ENCODE measurements at places on chromosomes 6 and 20. TPM values are rescaled to one million over a fixed set of nuclear protein-coding genes. Genes with fewer than 3 reads are reported as not detected.

The MPIG6B gene
- total RNA-seq = 0.08 TPM

DNA sequence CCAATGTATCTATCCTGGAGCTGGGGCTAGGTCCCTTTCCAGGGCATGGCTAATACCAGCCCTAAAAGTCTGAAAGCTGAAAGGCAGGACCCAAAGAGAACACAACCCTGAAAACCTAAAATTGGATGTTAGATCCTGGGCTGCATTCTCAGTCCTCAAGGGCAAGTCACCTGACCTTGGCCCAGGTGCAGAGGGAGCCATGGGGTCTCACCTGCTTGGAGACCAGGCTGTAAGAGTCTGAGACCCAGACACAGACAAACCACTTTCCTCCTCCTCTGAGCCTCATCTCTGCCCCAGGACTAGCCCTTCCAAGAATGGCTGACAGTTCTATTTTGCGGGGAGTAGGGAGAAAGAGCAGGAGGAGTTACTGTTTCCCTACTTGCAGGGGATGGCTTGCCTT is 60.0 kb downstream of the EFCAB8 start:
- DNase-seq = no peak

DNA sequence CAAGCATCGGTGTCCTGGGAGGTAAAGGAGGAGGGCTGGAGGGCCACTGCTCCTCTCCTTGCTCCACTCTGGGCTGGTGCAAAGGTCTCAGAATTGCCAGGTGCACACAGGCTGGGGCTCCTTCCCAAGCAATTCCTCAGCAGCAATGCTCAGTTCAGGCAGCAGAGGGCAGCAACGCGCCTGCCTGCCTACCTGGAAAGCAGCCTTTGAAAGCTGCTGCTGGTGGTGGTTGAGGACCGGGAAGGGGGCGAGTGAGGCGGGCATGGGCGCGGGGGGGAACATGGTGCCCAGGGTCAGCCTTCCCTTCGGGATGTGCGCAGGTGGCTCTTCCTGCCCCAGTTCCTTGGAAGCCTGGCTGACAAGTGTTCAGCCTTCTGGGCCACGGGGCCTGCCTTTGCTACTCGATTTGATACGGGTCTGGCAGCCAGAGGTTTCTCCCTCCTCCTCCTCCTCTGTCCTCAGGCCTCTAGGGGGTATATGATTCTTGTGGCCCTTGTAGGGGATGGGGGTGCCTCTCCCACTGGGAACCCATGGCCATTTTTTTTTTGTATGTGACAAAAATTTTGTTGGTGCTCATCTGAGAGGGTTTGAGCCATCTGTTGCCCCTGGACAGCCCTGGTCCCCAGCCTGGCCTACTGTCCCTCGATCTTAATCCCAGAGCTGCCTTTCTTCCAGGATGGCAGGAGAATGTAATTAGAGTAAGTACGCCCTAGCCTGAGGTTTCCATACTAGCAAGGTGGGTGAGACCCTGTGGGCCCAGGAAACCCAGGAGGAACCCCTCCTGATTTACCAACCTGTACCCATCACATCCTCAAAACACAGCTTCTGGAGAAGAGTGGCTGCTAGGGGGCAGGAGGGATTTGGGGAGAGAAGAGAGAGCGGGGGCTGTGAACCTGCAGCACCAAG is 20.1 kb downstream of the MRPS18A start:
- DNase-seq = peak; percentile 94

DNA sequence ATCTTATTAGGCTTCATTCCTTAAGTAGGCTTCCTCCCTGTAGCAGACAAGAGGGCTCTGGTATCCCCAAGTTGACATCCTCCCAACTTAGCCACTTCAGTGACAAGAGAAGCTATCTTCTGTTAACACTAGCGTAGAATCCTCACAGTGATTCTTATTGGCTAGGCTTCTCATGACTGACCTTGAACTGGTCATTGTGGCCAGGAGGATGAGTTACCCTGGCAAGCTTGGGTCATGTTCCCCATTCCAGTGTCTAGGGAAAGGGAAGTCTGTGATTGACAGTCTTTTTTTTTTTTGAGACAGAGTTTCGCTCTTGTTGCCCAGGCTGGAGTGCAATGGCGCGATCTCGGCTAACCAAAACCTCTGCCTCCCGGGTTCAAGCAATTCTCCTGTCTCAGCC is 7.1 kb downstream of the CDKAL1 start:
- no peak for DNase-seq

DNA sequence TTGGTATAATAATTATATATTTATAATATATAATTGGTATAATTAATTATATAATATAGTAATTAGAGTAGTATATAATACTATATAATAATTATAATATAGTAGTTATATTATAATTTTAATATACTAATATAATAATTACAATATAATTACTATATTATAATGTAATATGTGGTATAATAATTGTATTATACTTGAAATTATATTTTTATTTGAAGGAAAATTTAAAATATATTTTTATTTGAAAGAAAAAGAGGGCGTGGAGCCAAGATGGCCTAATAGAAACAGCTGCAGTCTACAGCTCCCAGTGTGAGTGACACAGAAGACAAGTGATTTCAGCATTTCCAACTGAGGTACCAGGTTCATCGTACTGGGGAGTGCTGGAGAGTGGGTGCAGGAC is 365.9 kb downstream of the MMUT start:
- DNase-seq = no peak

Data from liver (tissue), 10 donors.